ENCODE measurements at places on chromosomes 11 and 22. TPM values are rescaled to one million over a fixed set of nuclear protein-coding genes. Genes with fewer than 3 reads are reported as not detected.

MS4A3 gene
- total RNA-seq: not detected

GRCh38 chr22:26722159-26722558 is 64.8 kb downstream of the MIAT start:
- DNase-seq: no peak

DNA sequence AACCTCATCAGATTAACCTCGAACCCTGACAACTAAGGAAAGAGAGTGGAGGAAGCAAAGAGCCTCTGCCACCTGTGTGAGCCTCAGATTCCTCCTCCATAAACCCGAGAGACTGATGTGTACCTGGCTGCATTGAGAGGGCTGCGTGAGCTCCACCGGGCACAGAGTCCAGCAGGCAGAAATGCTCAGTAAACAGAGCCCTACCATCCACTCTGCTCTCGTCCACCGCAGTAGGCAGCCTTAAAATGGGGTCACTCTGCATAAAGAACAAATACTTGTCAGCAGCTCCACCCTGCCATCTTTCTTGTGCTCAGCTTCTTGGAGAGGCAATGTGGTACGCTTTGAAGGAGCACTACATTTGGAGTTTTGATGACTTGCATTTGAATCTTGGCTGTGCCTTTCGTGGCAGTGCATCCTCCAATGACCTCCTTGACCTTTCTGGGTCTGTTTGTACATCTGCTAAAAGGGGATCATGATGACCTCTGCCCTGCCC is 43.0 kb upstream of the CD5 start:
- DNase-seq: no peak

GRCh38 chr22:30167296-30167695 is 79.3 kb downstream of the LIF start:
- no peak for DNase-seq

Measured in activated T-cell treated with anti-CD3 and anti-CD28 coated beads, Interleukin-2, amount 50 U/mL, for 4 hours (primary cell).